Adrenal gland (tissue), 19 donors: ENCODE measurements at places on chromosomes 13 and 19. TPM values are rescaled to one million over a fixed set of nuclear protein-coding genes. Genes with fewer than 3 reads are reported as not detected.
A peak's percentile ranks its signal among the peaks of the same experiment; 100 is the strongest.

DNA sequence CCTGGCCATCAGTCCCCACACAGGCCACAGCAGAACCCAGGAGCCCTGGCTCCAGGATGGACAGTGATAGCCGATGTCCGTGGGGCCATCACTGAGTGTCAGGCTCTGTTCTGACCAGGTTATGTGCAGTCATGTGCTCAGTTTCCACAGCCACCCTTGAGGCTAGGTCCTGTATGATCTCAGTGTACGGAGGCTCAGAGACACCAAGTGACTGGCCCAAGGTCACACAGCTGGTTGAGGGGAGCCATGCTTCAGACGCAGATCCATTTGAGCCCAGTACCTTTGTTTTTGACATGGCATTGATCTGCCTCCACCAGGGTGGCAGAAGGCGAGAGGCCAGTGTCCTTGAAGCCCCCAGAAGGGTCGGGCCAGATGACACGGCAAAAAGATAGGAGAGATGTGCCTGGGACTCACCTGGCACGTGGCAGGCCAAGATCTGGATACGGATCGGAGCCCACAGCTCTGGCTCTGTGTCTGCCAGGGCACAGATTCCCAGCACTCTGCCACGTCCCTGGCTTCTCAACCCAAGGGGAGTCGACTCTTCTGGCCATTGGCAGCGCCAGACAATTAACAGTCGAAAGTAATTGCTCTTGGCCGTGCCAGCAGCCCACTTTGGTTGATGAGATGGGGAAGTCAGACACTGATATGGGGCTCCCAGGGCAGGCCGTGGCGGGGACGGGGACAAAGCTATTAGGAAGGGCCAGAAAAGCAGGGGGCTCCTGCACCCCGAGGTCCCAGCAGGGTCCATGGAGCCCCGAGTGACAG lies 15.6 kb downstream of the EVI5L start:
- no peak for DNase-seq
- no peaks in the 10 kb centered on the region for H3K27me3 ChIP-seq
- no peaks in the 10 kb centered on the region for H3K4me1 ChIP-seq

GRCh38 chr19:4233282-4233853 lies 4.0 kb downstream of the EBI3 start:
- no peaks in the 10 kb centered on the region for H3K36me3 ChIP-seq
- DNase-seq: peak; percentile 68
- H3K4me1 ChIP-seq: no peaks in the 10 kb centered on the region
- H3K27me3 ChIP-seq: peaks cover 8% of the 10 kb centered on the region
- H3K4me3 ChIP-seq: no peak overlapping the region
- H3K27ac ChIP-seq: no peak overlapping the region

DNA sequence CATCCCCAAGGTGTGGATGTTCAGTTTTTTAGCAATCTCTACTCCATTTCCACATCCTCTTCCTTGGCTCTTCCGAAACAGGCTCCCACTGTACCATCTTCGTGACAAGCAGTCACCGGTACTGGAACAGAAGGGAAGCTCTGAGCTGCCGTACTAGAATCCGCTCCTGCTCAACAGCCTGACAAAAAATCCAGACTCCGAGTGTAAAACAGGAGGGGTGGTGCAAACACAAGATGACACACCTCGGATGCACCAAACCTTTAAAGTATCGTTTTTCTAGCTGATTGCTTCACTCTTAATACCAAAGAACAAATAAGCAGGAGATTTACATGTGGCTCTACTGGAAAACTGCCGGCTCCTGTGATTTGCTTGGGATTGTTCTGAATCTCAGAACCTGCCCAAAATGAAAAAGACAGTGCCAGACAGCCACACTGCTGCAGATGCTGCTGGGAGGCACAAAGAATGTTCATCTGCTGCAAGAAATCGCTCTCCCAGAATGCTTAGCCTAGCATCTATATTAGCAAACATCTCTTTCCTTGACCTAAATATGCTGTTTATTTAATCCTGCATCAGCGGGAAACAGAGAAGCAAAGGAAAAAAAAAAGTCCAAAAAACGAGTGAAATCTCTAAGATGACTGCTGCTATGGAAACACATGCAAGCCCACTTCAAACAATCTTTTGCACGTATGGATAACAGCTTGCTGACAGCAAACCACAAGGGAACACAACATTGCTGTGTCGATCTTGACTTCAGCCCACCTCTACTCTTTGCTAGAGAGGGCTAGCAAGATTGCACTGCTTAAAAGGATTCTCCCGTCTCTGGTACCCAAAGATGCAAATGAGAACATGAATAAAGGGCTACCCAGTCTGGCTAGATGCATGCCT lies 38.0 kb upstream of the DOCK9 start:
- no peak for DNase-seq
- no peaks in the 10 kb centered on the region for H3K36me3 ChIP-seq
- H3K4me1 ChIP-seq: peaks cover 5% of the 10 kb centered on the region
- no peak overlapping the region for H3K27ac ChIP-seq
- H3K27me3 ChIP-seq: no peaks in the 10 kb centered on the region
- no peak overlapping the region for H3K4me3 ChIP-seq

DNA sequence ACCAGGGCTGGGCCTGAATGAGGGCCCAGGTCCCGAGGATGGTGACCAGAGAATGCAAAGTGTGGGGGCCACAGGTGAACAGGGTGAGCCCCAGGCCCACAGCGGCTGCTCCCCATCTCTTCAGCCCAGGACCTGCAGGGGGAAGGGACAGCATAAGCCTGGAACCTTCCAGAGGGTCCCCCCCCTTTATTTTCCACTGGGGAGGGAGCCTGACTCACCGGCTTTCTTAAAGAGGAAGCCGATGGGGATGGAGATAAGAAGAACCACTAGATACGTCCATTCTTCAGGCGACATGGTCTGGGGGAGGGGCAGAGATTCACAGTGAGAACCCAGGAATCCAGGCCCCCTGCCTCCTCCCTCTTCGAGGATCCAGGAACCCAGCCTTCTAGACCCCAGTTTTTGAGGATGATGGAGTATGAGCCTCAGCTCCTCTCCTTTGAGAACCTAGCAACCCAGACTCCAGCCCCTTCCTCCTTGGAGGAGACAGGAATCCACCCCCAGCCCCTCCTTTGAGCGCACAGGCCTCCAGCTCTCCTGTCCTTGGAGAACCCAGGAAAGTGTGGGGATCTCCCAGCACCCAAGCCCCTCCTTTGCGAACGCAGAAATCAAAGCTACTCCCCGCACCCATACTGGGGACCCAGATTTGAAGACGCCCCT lies 1.0 kb downstream of the MBOAT7 start:
- H3K4me1 ChIP-seq: peaks cover 32% of the 10 kb centered on the region
- peak overlapping the region; percentile 94 for H3K27ac ChIP-seq
- H3K4me3 ChIP-seq: no peak overlapping the region
- H3K27me3 ChIP-seq: no peaks in the 10 kb centered on the region

DNA sequence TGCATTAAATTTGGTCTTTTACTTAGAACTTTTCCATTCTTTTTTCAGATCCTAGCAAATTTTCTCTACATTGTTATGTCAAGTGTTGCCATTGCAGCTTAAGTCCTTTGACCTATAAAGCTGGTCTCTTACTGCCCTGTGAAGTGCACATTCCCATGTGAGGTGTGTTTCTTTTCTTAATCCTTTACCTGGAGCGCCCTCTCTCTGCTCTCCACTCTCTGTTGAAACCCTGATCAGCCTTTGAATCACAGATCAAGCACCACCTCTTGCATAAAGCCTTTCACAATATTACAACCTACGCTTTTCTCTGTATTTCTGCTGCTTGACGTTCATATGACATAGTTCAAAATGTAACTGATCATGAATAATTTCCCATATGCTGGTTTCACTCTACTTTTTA lies 84.8 kb downstream of the PCDH17 start:
- H3K4me3 ChIP-seq: no peak overlapping the region
- H3K4me1 ChIP-seq: no peaks in the 10 kb centered on the region
- no peaks in the 10 kb centered on the region for H3K27me3 ChIP-seq
- H3K27ac ChIP-seq: no peak overlapping the region
- no peak for DNase-seq

GRCh38 chr13:26760832-26761582 lies 421 bp upstream of the GPR12 start:
- peaks cover 60% of the 10 kb centered on the region for H3K27me3 ChIP-seq
- no peak overlapping the region for H3K27ac ChIP-seq
- H3K4me3 ChIP-seq: no peak overlapping the region
- H3K4me1 ChIP-seq: no peaks in the 10 kb centered on the region
- DNase-seq: no peak

- H3K4me3 ChIP-seq: no peak overlapping the region
- peak overlapping the region; percentile 38 for H3K27ac ChIP-seq
- H3K27me3 ChIP-seq: no peaks in the 10 kb centered on the region
Measured at GRCh38 chr13:77300176-77301037, 26.5 kb downstream of the MYCBP2 start.

GRCh38 chr19:58218899-58219298 lies 9.8 kb upstream of the ZNF544 start:
- no peak overlapping the region for H3K4me3 ChIP-seq
- H3K27ac ChIP-seq: no peak overlapping the region

- H3K36me3 ChIP-seq: no peaks in the 10 kb centered on the region
- H3K27me3 ChIP-seq: peaks cover 4% of the 10 kb centered on the region
Measured at GRCh38 chr13:105118426-105118985, 1417.0 kb downstream of the EFNB2 start.

KIR2DL4 gene
- total RNA-seq: not detected

ERICH6B gene
- not detected for total RNA-seq
